ENCODE measurements at places on chromosomes 2 and 18.
A peak's percentile ranks its signal among the peaks of the same experiment; 100 is the strongest.

DNA sequence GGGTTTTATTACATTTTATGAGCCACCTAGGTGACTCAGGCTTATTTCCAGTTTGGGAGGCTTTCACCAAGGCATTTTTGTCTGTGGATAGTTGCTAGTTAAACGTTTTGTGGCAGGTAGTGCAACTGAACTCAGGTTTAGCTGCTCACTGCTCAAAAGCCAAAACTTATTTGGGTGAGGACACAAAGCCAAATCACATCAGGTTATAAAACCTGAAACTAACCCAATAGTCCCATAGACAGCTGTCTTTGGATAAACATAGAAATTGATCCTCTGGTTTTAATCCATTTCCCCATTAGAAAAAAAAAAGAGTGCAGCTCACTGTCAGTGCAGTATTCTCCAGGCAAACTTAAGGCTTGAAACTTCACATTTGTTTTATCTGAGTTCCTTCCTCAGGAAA, 362.6 kb upstream of the TFPI start:
- DNase-seq = no peak

DNA sequence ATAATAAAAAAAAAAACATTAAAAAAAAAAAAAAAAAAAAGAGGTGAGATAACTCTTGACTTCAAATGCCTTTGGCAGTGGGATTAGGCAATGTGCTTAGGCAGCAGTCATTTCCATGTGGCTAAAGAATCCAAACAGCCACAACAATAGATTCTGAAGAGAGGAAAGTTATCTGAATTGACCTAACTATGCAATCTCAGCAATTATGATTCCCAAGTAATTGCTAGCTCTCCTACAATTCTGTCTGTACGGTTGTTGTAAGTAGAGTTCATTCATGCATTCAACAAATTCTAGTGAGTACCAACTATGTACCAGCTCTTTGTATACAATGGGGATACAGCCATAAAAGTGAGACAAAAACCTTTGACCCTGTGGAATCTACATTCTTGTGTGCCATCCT, 3.6 kb downstream of the SRD5A2 start:
- DNase-seq = no peak

GRCh38 chr18:75364512-75365253, 62.8 kb downstream of the SMIM21 start:
- no peak for DNase-seq

GRCh38 chr2:225002039-225002655, 40.1 kb downstream of the DOCK10 start:
- no peak for DNase-seq

DNA sequence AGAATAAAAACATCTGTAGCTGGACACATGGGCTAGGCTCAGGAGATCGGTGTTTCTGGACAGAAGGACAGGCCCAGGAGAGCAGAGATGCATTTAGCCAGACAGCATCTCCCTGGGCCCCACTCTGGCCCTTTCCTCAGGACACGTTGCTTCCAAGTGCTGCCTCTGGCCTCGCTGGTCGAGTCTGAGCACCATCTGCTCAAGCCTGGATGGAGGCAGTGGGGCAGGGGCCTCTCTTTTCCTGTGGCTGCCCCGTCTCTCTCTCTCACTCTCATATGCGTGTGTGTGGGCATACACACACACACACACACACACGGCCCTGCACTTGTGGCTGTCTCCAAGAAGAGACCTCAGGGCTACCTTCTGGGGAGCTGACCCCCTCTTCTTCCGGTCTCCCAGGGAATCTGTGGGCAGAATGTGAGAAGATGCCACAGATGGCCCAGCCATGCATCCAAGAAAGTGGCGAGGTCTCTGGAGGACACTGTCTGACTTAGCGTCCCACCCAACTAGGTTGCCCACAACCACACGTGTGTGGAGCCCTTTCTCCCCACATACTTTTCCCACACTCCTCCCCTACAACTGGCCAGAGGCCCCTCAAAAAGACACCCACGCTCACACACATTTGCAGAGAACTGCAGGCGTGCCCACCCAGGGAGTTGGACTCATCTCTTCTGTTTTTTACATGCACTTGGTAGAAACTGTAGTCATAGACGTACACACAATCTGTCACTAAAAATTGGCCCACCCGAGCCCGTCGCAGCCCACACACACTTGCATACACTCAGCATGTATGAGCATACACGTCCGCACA, 19.9 kb downstream of the CELF4 start:
- DNase-seq = no peak

GRCh38 chr2:174122185-174122584, 126.1 kb downstream of the OLA1 start:
- DNase-seq = peak; percentile 11

DNA sequence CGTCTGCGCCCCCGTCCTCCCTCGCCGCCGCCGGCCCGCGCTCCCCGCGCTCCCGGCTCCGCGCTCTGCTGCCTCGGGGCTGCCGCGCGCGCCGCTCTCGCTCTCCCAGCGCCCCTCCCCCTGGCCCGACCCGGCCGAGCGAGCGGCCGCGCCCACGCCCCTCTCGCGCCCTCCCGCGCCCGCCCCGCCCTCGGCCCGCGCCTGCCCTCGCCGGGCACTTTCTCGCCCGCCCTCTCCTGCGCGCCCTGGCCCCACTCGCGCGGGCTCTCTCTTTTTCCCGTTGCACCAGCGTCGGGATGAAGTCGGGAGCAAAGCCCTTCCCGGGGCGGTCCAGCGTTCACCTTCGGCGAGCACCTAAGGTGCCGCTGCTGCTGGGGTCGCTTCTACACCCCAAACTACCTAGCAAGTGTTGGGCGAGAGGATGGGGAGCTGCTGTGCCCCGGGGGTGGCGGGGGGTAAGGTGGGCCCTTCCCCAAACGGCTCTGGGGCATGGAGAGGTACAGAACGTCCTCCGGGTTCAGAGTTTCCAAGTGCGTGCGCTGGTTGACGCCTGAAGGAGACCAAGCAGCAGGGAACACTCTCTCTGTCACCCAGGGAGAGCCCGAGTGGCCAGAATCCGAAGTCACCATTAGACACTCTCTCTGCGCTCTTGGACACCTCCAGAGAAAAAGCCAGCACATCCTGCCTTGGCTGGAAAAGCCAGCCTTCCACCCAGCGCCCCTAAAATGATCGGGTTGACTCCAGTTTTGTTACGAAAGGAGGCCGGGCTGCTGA, at the start of gene COLEC12:
TSS of gene COLEC12 (minus strand) at position 70 of the 774 bp plus-strand sequence. CDS start 187 bp downstream, outside the sequence.
- no peak for DNase-seq

DNA sequence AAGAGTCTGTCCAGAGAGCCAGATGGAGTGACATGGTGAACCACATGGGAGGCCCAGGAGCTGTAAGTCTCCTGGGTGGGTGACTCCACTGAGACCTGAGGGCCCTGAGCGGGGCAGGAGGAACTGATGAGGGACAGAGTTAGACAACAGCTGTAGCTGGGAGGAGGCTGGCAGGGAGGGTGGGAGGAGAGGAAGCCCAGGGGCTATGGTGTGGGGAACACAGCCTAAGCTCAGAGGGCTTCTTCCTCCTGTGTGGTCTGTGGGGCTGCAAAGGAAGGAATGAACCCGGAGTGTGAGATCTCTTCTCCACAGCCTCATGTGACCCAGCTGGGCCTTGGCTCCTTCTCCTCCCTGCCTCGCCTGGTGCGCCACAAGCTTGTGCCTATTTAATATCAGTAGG, 395.6 kb upstream of the HS6ST1 start:
- no peak for DNase-seq

- no peak for DNase-seq
These were observed 1.1 kb upstream of the ANKRD30B start for GRCh38 chr18:14746897-14747296.

- DNase-seq = no peak
These were observed 8.3 kb upstream of the MRPL33 start for GRCh38 chr2:27762951-27763906.

GRCh38 chr2:47653036-47653435, 129.9 kb upstream of the MSH6 start:
- no peak for DNase-seq

DNA sequence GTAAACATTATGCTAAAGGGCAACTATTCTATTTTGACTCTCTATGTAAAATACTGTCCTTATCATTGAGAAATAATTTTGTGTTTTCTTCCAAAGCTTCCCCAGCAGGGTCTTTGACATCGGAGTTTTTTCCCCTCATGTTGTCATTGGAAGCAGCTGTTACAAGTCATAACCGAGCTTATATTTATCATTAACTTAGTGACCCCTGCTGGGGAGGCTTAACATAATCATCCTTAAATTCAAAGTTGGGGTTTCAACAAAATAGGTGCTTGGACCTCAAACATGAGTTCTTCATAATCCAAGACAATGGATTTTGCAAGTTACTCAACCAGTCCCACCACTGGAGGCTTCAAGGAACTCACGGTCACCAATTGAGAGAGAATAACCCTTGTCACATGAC, 330.9 kb downstream of the DCC start:
- no peak for DNase-seq

- no peak for DNase-seq
These were observed 15.5 kb downstream of the MRPS5 start for GRCh38 chr2:95106081-95106480.

DNA sequence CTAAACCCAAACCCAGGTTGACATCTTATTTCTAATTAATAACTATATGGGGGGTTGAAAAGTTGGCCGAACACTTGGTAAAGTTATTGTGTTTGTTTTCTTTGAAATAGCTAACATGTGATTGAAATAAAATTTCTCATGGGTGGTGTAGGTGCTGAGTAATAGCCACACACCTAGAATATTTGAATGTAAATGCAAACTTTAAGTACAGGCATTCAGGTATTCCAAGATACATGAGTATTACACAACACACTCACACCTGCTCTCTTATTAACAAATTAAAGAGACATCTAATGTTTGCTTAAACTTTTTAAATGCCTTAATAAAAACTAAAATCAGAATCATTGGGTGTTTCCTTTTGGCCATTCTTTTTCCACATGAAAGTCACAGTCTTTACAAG, 165.5 kb downstream of the EHBP1 start:
- DNase-seq = no peak
